AG04449 (cell line): ENCODE measurements at places on chromosomes 3 and 15.

DNA sequence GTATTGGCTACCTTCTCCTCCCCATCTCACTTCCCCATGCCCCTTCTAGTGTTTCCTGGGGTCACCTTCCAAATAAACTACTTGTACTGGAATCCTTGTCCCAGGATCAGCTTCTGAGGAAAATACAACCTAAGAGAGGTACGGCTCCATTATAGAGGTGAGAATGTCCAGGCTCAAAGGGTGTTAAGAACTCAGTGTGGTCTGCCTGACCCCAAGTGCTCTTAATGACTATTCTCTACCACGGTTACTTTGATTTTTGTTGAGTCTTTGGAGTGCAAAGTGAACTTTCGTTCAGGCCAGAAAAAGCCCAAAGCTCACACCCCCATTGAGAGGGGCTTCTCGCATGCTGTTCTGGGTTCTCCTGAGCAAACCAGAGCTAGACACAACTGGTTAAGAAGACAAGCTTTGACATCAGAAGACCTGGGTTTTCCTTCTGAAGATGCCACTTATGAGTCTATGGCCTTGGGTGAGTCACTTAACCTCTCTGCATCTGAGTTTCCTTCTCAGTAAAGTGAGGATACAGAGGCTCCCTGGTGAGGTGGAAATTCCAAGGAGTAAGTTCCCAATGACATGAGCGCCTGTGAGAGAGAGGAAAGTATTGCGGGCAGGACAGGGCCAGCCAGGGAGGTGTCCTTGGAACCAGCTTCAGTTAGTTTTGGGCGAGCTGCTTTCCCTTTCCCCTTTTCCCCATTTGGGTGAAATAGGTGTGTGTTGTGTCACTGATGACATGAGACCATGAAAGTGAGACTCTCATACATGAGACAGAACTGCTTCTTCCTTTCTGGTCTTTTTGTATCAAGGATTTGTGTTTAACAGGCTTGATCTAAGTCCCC, 475.0 kb upstream of the PROK2 start:
- DNase-seq = no peak

- DNase-seq = no peak
These were observed 38.5 kb downstream of the SPTSSB start for GRCh38 chr3:161332792-161333191.

DNA sequence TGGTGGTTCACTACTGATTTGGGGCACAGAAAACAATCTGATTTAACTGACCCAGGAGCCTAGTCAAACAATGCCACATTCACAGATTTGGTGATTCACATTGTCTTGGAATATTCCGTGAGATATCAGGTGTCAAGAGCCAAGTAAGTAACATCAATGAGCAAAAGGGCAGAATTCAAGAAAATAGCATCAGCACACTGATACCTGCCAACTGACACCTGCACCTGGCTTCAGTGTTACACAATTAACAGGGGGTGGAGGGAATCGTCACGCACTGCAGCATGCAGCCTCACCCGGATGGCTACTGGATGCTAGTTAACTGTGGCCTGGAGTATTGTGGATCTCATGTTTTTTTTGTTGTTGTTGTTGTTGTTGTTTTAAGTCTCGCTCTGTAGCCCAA, 17.6 kb downstream of the CCNL1 start:
- DNase-seq = no peak

GRCh38 chr3:100210772-100211135, 50.0 kb upstream of the TBC1D23 start:
- DNase-seq = peak; percentile 54

- DNase-seq = no peak
These were observed 45.7 kb downstream of the DHX30 start for GRCh38 chr3:47848599-47849117.

- DNase-seq = no peak
These were observed 27.6 kb upstream of the LIMD1 start for GRCh38 chr3:45566951-45567411.
